ENCODE measurements at places on chromosomes 5 and 9. TPM values are rescaled to one million over a fixed set of nuclear protein-coding genes. Genes with fewer than 3 reads are reported as not detected.

GRCh38 chr5:84184857-84185256 lies 199.8 kb downstream of the EDIL3 start:
- no peak for DNase-seq

DNA sequence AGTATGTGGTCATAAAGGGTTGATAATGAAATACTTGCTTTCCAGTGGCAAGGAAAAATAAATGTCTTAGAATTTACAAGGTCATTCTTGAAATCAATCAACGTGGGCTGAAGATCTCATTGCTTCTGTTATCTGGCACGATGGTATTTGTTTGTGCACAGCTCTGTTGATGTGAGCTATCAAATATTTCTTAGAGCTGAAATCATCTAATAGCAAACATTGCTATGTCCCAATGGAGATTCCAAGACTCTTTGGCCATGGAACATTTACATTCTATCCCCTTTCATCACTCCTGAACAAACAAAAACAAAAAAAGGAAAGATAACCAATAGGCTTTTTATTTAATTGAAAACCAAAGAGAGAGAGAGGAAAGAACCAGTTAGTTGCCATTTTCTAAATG lies 111.5 kb upstream of the CCDC152 start:
- DNase-seq: no peak

GPR21 gene
- not detected for polyA plus RNA-seq

SLC45A2 gene
- polyA plus RNA-seq: 0.54 TPM
